ENCODE measurements at places on chromosomes 16 and 17.
A peak's percentile ranks its signal among the peaks of the same experiment; 100 is the strongest.

- DNase-seq = no peak
Measured at GRCh38 chr17:66947311-66947710, 17.2 kb upstream of the CACNG4 start.

DNA sequence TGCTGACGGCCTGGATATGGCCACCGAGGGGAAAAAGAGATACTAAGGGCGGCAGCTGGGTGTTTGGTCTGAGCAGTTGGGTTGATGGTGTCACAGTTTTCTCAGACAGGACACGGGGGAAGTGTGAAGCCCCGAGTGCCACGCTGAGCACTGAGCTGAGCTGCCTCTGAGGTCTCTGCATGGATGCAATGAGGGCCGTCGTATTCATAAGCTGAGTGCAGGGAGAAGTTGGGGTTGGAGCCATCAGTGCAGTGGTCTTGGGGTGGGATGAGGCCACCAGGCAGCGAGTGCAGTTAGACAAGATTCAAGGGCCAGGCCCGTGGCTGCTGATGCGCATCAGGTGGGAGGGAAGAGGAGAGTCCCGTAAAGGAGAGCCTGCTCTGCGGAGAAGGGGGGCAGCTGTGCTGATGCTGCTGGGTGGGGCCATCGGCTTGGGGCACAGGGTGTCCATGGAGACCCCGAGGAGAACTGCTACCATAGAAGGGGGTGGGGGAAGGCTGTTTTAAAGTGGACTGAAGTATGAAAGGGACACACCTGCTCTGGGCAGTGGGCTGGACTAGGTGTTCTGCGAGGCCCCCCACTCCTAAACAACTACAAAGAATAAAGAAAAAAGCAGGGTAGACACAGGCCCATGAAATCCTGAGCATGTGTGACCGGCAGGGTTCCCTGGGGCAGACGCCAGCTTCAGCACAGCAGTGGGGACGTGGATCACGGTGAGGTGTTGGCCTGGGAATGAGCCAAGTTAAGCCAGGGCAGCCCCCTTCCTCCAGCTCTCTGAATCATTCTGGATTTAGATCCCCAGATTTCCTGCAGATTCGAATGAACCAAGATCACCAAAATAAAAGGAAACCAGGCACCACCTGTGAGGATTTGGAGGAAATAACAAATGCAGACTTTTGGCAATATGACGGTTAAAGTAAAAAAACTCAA lies 19.7 kb downstream of the IL34 start:
- DNase-seq = no peak

- DNase-seq = no peak
Measured at GRCh38 chr17:46772475-46773220, 45.8 kb downstream of the WNT3 start.

- DNase-seq = no peak
Measured at GRCh38 chr16:19109288-19109664, 4.5 kb upstream of the ITPRIPL2 start.

GRCh38 chr16:88633684-88634140 lies 4.7 kb upstream of the IL17C start:
- no peak for DNase-seq

DNA sequence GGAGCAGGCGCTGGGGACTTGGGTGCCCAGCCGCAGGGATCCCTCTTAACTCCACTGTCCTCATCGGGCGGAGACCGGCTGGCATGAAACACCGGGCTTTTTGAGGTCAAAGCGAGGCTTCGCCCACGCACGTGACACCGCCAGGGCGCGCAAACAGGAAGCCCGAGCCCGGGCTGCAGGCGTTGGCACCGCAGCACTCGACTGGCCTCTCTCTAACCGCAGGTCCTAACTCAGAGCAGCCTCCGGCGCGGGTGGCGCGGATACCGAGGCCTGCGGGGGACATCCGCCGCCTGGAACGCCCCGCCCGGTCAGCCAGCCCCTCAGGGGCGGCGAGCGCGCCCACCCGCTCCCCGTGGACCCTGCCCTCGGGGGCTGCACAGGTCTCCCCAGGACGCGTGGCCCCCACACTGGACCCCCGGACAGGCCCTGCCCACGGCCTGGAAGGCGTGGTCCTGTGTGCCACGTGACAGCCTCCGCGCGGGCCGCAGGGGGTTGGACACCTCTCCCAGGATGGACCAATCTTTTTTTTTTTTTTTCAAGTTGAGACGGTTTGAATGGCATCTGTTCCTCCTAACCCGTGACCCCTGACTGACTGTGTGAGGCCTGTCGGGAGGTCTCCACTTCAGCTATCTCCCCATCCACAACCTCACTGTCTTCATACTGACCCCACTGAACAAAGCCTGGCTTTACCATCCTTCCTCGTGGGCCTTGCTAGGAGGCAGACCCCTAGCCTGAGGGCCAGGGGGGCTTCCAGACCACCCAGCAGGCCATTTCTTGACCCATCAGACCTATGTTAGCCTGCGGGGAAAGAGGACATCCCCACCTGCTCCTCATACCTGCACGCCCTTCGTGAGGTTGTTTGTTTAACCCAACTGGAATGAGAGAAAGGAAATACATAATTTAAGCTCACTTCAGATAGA lies 8.4 kb upstream of the SLC47A2 start:
- DNase-seq = no peak

DNA sequence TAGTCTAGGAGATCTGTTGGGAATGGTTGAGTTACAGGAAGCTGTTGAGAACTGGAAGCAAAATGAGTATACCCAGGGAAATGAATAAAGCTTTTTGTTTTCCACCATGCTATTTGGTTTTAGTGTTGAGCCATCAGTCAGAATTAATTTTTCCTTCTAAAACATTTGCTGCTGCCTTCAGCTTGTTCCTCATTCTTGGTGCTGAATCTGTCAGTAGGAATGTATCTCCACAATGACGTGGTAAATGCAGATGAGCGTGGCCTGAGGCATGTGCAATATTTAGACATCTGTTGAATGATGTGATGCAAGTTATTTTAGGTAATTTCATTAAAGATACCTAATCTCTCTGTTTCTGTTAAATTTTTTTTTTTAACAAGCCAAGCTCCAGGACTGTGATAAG lies 10.9 kb downstream of the HAPSTR1 start:
- no peak for DNase-seq

GRCh38 chr17:29291163-29291752 lies 2.7 kb downstream of the NUFIP2 start:
- peak; percentile 8 for DNase-seq

DNA sequence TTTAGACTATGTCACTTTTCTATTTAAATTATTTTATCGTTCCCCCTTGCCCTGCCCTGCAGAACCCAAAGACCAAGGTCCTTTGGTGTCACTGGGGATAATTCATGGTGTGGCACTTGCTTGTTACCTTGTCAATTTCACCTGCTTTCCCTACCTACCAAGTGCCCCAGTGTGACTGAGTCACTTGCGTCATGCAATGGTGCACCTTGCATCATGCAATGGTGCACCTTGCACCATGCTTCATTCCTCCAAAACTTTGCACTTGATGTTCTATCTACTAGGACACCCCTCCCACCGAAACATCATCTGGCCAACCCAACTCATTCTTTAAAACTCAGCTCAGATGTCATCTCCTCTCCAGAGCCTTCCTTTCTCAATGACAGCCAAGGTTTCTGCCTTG lies 47.1 kb downstream of the TMEM114 start:
- no peak for DNase-seq

DNA sequence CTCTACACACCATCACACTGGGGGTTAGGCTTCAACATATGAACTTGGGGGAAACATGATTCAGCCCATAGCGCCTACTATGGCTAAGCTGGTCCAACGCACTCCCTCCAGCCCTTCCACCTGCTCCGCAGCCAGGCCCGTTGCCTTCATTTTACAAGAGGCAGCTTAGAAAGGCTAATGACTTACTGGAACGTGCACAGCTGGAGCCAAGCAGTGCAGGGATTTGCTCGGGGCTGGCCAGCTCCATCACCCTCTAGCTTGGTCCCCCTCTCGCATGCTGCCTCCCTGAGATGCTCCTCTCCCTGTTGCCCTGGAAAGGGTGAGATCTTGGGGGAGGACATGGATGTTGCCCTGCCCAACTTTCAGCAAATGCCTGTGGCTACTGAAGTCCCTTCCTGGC lies 2.8 kb upstream of the CACNG1 start:
- no peak for DNase-seq
